A549 treated with AZD2906 at 1 μM for 4 hours (cell line): ENCODE measurements at places on chromosomes 16 and 17. TPM values are rescaled to one million over a fixed set of nuclear protein-coding genes. Genes with fewer than 3 reads are reported as not detected.

The SMIM5 gene
- 0.76 to 1.1 TPM (median 1.0 TPM) in 5 replicates for total RNA-seq

The NPIPB9 gene
- 1.1 to 1.7 TPM (median 1.4 TPM) in 5 replicates for total RNA-seq

The CCDC200 gene
- total RNA-seq = not detected in 5 replicates

The PHOSPHO1 gene
- 0.33 to 0.77 TPM (median 0.73 TPM) in 5 replicates for total RNA-seq

The TPSD1 gene
- total RNA-seq = not detected in 5 replicates

The ABHD15 gene
- total RNA-seq = 23.2 to 27.4 TPM (median 26.0 TPM) in 5 replicates

The ELMO3 gene
- 0.80 to 1.7 TPM (median 1.5 TPM) in 5 replicates for total RNA-seq

The GPR179 gene
- 0.02 to 0.06 TPM (median 0.03 TPM) in 5 replicates for total RNA-seq

The MYH11 gene
- total RNA-seq = 0.01 to 0.22 TPM (median 0.02 TPM) in 5 replicates

The EVI2B gene
- total RNA-seq = 0.02 to 0.06 TPM (median 0.06 TPM) in 3 of 5 replicates, not detected in the others

The OR2C1 gene
- not detected in 5 replicates for total RNA-seq

The VAMP2 gene
- total RNA-seq = 24.9 to 29.8 TPM (median 27.9 TPM) in 5 replicates

The GPRC5C gene
- 45.9 to 65.0 TPM (median 59.4 TPM) in 5 replicates for total RNA-seq

The BANP gene
- total RNA-seq = 14.3 to 16.7 TPM (median 16.0 TPM) in 5 replicates

The FOXL1 gene
- total RNA-seq = 1.3 to 2.1 TPM (median 2.0 TPM) in 5 replicates

The G6PC1 gene
- total RNA-seq = 0.02 to 0.04 TPM (median 0.03 TPM) in 3 of 5 replicates, not detected in the others

The PIPOX gene
- 0.07 to 0.33 TPM (median 0.11 TPM) in 4 of 5 replicates, not detected in the other for total RNA-seq

The KIF2B gene
- not detected in 5 replicates for total RNA-seq

The ABI3 gene
- not detected in 5 replicates for total RNA-seq

The SPIRE2 gene
- 5.2 to 7.7 TPM (median 7.3 TPM) in 5 replicates for total RNA-seq

The GRIN2C gene
- total RNA-seq = 0.11 to 0.43 TPM (median 0.23 TPM) in 5 replicates

The AURKB gene
- 140 to 157 TPM (median 146 TPM) in 5 replicates for total RNA-seq

The SHMT1 gene
- 43.3 to 47.5 TPM (median 46.8 TPM) in 5 replicates for total RNA-seq

The CDRT15 gene
- total RNA-seq = not detected in 5 replicates

The GSE1 gene
- 21.9 to 24.0 TPM (median 22.7 TPM) in 5 replicates for total RNA-seq

The SLC13A2 gene
- 0.05 to 0.21 TPM (median 0.10 TPM) in 5 replicates for total RNA-seq

The SLC12A3 gene
- total RNA-seq = 0.02 to 0.06 TPM in 2 of 5 replicates, not detected in the others

The KRT33A gene
- total RNA-seq = not detected in 5 replicates

The SOCS7 gene
- total RNA-seq = 10.2 to 14.9 TPM (median 13.1 TPM) in 5 replicates

The ACAP1 gene
- total RNA-seq = 2.4 to 5.7 TPM (median 4.0 TPM) in 5 replicates

The OTOP3 gene
- not detected in 5 replicates for total RNA-seq

The SMCR8 gene
- total RNA-seq = 13.4 to 15.5 TPM (median 15.0 TPM) in 5 replicates

The ARMC5 gene
- total RNA-seq = 6.0 to 13.7 TPM (median 10.9 TPM) in 5 replicates

The TBC1D3I gene
- total RNA-seq = 0.17 to 0.42 TPM (median 0.21 TPM) in 5 replicates

The CCT6B gene
- 1.1 to 2.0 TPM (median 1.9 TPM) in 5 replicates for total RNA-seq

The NSRP1 gene
- total RNA-seq = 25.3 to 36.0 TPM (median 26.3 TPM) in 5 replicates

The C16orf92 gene
- total RNA-seq = not detected in 5 replicates

The PLA2G15 gene
- 15.0 to 16.6 TPM (median 15.1 TPM) in 5 replicates for total RNA-seq

The PRAC2 gene
- total RNA-seq = not detected in 5 replicates

The FSCN2 gene
- total RNA-seq = 0.86 to 1.6 TPM (median 1.3 TPM) in 5 replicates

The ASPHD1 gene
- total RNA-seq = 14.6 to 28.2 TPM (median 22.7 TPM) in 5 replicates

The MPV17L gene
- total RNA-seq = 4.7 to 6.3 TPM (median 5.2 TPM) in 5 replicates

The DNAH17 gene
- total RNA-seq = 0.81 to 1.1 TPM (median 0.98 TPM) in 5 replicates

The TBC1D28 gene
- total RNA-seq = not detected in 5 replicates

The HOXB8 gene
- total RNA-seq = 5.5 to 7.1 TPM (median 6.0 TPM) in 5 replicates

The TRIM72 gene
- 0.01 to 0.06 TPM (median 0.02 TPM) in 5 replicates for total RNA-seq

The SLC38A8 gene
- total RNA-seq = 0.09 TPM in 1 of 5 replicates, not detected in the others

The B3GNT9 gene
- total RNA-seq = 7.2 to 10.2 TPM (median 9.8 TPM) in 5 replicates

The KRT20 gene
- 0.11 to 0.30 TPM (median 0.23 TPM) in 5 replicates for total RNA-seq

The IRX6 gene
- total RNA-seq = not detected in 5 replicates

The NUPR1 gene
- total RNA-seq = 10.8 to 18.9 TPM (median 14.9 TPM) in 5 replicates

The ITGAL gene
- total RNA-seq = 0.07 to 0.18 TPM (median 0.14 TPM) in 5 replicates

The HOXB1 gene
- not detected in 5 replicates for total RNA-seq

The CRAMP1 gene
- total RNA-seq = 12.9 to 15.9 TPM (median 14.6 TPM) in 5 replicates
